ENCODE measurements at places on chromosomes 2 and 18.
A peak's percentile ranks its signal among the peaks of the same experiment; 100 is the strongest.

- no peak for DNase-seq
These were observed 120.0 kb upstream of the SCN7A start for GRCh38 chr2:166614029-166614428.

- no peak for DNase-seq
These were observed 1.0 kb downstream of the GAREM2 start for GRCh38 chr2:26173776-26174482.

- no peak for DNase-seq
These were observed 40.6 kb upstream of the DSC1 start for GRCh38 chr18:31203096-31203793.

- DNase-seq: no peak
These were observed 73.2 kb downstream of the ASB1 start for GRCh38 chr2:238499731-238500580.

DNA sequence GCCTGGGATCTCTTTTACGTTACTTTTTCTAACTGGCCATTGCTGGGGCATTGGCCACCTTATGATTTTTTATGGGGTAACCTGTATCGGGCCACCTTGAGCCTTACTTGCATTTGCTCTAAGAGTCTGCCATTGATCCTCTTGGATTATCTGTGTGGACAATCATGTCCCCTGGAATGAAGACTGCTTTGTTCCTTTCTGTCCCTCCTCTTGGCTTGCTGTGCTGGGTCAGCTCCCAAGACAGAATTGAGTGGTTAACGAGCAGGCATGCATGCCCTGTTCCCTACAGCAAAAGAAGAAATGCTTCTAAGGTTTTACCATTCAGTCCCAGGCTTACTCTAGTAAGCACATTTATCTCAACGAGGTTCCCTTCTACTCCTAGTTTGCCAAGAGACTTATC lies 46.3 kb downstream of the MAL start:
- no peak for DNase-seq

DNA sequence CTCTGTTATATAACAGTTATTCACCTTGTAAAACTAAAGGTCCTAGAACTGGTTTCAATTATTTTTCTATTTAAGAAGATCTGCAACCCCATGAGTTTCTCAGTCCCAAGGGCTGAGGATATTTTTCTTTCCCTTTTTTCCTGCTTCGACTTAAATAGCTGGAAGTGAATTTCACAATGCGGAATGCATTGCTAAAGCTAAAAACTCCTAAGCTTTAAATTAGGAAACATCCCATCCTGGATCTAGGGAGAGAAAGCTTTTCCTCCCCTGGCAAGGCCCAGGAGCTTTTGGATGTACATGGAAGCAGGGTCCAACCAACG lies 1.4 kb downstream of the RFX8 start:
- no peak for DNase-seq

DNA sequence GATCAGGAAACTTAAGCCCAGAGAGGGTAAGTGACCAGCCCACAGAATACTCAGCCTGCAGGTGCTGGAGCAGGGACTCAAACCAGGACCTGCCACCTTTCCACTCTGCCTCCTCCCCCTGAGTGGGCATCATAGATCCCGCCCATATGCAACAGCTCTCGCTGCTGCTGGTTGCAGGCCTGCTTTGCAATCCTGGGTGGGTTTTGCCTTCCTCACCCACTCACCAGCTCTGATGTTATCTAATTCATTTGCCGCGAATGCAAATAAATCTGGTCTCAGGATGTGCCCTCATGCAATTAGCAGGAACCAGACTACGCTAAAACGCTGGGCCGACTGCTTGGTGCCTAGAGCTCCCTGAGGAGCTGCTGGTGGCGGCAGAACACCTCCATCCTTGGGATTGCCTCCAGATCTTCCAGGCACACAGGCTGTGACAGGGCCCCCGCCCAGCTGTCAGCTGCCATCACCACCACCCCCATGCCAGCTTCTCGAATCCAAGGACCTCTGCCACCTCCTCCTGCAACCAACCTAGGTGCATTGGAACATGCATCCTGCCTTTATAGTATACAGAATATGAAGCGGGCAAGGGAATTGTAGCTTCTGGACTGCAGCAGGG lies 28.8 kb downstream of the CNGA3 start:
- DNase-seq: no peak

- DNase-seq: no peak
These were observed 104.7 kb upstream of the MYO3B start for GRCh38 chr2:170073288-170073687.

- DNase-seq: no peak
These were observed 4.3 kb downstream of the TMEM37 start for GRCh38 chr2:119435953-119436297.

GRCh38 chr2:215597577-215597976 lies 161.7 kb upstream of the FN1 start:
- no peak for DNase-seq

GRCh38 chr2:186728631-186729030 lies 34.8 kb downstream of the FAM171B start:
- DNase-seq: no peak

GRCh38 chr2:74146929-74147726 lies 584 bp downstream of the BOLA3 start:
- DNase-seq: peak; percentile 61

GRCh38 chr2:190637903-190638618 lies 10.8 kb upstream of the NAB1 start:
- DNase-seq: no peak

DNA sequence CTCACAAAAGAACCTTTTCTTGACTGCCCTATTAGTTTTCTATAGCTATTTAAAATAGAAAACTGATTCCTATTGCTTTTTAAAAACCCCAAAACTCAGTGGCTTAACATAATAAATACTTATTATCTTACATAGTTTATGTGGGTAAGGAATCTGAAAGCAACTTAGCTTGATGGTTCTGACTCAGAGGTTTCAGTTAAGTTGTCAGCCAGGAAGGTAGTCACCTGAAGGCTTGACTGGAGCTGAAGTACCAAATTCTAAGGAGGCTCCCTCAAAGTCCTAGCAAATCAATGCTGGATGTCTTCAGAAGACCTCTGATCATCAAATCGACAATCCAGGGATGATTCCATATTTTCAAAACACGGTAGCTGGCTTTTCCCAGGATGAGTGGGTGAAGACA lies 546.6 kb upstream of the CDH2 start:
- peak; percentile 0 for DNase-seq

DNA sequence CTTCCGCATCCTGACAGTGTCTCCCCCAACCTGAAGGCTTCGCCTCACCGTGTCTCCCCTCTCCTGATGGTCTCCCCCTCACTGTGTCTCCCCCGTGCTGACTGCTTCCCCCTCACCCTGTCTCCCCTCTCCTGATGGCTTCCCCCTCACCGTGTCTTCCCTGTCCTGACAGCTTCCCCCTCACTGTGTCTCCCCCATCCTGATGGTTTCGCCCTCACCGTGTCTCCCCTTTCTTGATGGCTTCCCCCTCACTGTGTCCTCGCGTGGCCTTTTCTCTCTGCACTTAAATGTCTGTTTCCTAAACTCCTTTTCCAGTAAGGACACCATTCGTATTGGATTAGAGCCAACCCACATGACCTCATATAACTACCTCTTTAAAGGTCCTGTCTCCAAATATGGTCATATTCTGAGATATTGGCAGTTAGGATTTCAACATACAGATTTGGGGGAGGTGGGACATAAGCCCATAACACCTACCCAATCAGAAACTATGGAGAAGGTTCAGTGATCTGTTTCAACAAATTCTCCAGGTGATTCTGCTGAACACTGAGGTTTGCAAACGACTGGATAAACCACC lies 47.9 kb upstream of the RAB27B start:
- DNase-seq: no peak

GRCh38 chr2:42170619-42171395 lies 1.7 kb downstream of the EML4 start:
- DNase-seq: no peak

- no peak for DNase-seq
These were observed 7.7 kb downstream of the CYP1B1 start for GRCh38 chr2:38068234-38068633.

- no peak for DNase-seq
These were observed 67.2 kb downstream of the KCTD1 start for GRCh38 chr18:26480897-26481795.

DNA sequence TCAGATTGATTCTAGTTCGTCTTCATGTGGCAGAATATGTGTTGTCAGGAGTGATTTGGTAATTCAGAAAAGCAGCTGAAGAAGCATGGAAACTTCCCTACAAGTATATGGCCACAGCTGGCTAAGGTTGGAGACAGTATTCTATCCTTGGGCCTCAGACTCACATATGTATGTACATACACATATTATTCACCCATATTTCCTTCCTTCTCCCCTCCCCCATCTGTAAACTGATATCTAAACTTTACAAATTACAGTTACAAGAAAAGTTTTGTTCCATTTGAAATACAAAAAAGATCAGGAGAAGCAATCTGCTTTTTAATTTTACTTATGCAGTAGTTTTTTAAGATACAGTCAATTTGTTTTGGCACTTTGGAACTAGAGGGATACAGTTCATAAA lies 3.1 kb downstream of the SP3 start:
- DNase-seq: peak; percentile 33

DNA sequence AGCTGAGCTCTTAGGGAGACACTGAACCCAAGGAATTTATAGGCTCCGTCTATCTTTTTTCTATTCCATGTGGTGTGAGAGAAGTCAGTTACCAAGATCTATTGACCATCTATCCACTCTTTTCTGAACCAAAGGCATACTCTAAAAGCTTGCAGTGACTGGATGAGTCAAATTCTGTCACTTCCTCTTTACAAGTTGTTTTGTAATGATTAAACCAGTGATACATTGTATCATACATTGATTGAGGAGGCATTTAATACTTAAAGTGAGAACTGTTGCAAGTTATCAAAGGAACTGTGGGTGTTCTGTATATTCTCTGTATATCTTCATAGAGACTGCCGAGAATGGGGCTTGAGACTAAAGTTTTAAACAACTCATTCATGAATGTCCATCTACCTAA lies 188.8 kb downstream of the CAMKMT start:
- no peak for DNase-seq

DNA sequence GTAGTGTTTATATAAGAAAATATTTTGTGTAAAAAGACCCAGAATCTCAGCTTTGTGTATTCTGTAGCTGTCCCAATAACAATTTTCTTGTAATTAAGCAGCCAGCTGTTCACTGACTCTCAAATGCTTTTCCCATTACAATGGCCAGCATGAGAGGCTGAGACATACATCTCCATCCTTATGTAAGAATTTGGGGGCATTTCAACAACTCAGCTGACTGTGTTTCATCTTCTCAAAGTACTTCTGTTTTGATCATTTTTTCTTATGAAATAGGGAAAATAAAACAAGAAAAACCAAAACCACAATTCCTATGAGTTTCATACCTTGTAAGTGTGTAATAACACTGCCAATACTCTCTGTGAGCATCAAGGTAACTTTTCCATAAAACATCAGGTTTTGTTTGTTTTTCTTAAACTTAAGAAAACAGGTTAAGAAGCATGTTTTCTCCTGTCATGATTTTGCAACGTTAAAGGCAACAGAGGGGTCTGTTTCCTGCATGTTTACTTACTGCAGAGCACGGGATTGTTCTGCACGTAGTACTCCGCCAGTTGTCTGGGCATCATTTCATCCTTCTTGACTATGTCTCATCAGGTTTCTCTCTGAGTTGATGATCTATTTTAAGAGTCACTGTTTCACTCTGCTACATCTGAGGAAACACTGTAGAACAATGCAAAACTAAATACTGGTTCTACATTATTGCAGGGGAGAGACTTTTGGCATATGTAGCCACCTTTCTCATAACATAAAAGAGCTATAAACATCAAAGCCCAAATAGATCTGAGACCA lies 62.9 kb upstream of the CYRIA start:
- peak; percentile 24 for DNase-seq

DNA sequence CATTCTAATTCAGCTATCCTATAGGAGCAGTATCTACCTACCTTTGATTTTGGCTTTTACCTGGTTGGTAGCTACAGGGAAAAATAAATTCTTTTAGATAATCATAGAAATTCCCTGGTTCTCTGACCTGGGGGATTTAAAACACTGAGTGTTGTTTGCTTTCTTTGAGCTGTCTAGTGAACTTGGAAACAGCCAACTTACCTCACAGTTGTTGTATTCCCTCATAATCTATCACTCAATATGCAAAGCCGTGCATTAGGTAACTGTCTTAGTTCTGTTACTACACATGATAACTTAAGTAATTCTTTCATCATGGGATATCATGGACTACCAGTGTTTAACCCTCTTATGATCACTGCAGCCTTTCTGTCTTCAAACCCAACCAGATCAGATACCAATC lies 127.8 kb downstream of the TTC27 start:
- DNase-seq: no peak

DNA sequence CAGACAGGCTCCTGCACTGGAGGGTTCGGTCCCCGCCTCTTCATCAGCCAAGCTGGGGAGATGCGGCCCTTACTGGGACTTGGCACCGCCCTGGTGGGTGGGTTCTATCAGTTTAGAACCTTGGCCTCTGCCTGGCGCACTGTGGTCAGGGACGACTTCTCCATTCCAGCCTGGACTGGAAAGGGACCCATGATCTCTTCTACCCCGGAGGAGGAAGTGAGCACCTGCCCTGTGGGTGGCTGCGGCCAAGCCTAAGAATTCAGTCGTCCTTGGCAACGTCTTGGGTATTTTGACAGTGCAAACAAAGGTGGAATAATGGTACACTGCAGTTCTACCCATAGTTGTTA lies 106.9 kb upstream of the CD302 start:
- DNase-seq: peak; percentile 76

DNA sequence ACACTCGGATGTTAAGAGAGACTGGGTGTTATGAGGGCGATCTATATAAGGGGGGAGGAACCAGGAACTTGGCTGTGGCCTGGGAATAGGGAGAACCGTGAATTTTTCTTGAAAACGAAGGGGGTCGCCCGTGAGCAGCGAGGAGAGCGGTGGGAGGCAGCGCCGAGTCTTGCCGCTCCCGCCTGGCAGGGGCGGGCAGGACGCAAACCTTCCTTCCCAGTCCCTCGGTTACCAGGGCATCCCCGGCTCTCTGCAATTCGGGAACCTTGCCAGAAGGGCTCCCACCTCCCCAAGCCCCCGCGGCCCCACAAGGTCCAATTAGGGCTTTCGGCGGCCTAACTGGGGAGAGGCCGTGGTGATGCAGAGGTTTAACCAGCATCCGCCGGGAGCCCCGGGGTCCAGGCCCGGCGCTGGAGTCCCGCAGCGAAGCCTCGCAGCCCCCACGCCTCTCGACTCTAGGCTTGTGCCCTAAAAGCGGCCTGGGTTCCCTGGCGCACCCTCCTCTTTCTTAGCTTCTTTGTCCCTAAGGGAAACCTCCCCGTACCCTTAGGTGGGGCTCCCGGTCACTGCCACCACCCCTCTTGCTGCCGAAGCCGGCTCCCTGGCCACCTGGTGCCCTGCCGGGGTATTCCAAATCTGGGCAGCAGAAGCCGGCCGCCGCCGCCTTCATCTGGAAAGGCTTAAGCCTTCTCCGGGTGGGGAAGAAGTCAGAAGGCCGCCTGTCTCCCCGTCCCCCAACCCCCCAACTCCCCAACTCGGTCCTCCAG lies 680 bp upstream of the FHOD3 start:
- peak; percentile 68 for DNase-seq

- DNase-seq: peak; percentile 37
These were observed 289.3 kb upstream of the ZSWIM2 start for GRCh38 chr2:187138265-187138664.

- DNase-seq: no peak
These were observed 11.7 kb upstream of the ACTR2 start for GRCh38 chr2:65215946-65216345.

GRCh38 chr2:68689553-68690537 lies 44.8 kb upstream of the ARHGAP25 start:
- peak; percentile 83 for DNase-seq

- peak; percentile 17 for DNase-seq
These were observed 1516.1 kb downstream of the RPIA start for GRCh38 chr2:90207454-90208058.

Data from GM12865 (cell line).